ENCODE measurements at places on chromosomes 4 and X. TPM values are rescaled to one million over a fixed set of nuclear protein-coding genes. Genes with fewer than 3 reads are reported as not detected.

GRCh38 chr4:90357117-90357710 lies 230.0 kb downstream of the CCSER1 start:
- H3K36me3 ChIP-seq = no peaks in the 10 kb centered on the region
- no peak for DNase-seq
- H3K27me3 ChIP-seq = no peaks in the 10 kb centered on the region
- H3K27ac ChIP-seq = no peak overlapping the region
- H3K4me3 ChIP-seq = no peak overlapping the region

- H3K36me3 ChIP-seq = no peaks in the 10 kb centered on the region
- no peak for DNase-seq
- no peak overlapping the region for H3K27ac ChIP-seq
- H3K4me1 ChIP-seq = no peaks in the 10 kb centered on the region
- H3K27me3 ChIP-seq = no peaks in the 10 kb centered on the region
Measured at GRCh38 chr4:34731070-34731469, 1513.2 kb downstream of the ARAP2 start.

GRCh38 chrX:96615448-96615847 lies 69.2 kb upstream of the DIAPH2 start:
- H3K4me1 ChIP-seq = no peaks in the 10 kb centered on the region
- no peak overlapping the region for H3K4me3 ChIP-seq
- no peak overlapping the region for H3K27ac ChIP-seq

- H3K36me3 ChIP-seq = no peaks in the 10 kb centered on the region
- H3K4me1 ChIP-seq = no peaks in the 10 kb centered on the region
Measured at GRCh38 chr4:142572071-142572470, 274.0 kb downstream of the INPP4B start.

GRCh38 chrX:18174209-18174608 lies 46.5 kb downstream of the BEND2 start:
- H3K27ac ChIP-seq = no peak overlapping the region
- H3K36me3 ChIP-seq = no peaks in the 10 kb centered on the region

- no peaks in the 10 kb centered on the region for H3K27me3 ChIP-seq
- no peak overlapping the region for H3K27ac ChIP-seq
- H3K4me3 ChIP-seq = no peak overlapping the region
- DNase-seq = no peak
Measured at GRCh38 chr4:124386163-124386562, 326.4 kb downstream of the ANKRD50 start.

- no peak overlapping the region for H3K4me3 ChIP-seq
- H3K36me3 ChIP-seq = no peaks in the 10 kb centered on the region
- no peaks in the 10 kb centered on the region for H3K4me1 ChIP-seq
- no peak for DNase-seq
- H3K27ac ChIP-seq = no peak overlapping the region
Measured at GRCh38 chr4:72606751-72607150, 37.7 kb upstream of the ADAMTS3 start.

DNA sequence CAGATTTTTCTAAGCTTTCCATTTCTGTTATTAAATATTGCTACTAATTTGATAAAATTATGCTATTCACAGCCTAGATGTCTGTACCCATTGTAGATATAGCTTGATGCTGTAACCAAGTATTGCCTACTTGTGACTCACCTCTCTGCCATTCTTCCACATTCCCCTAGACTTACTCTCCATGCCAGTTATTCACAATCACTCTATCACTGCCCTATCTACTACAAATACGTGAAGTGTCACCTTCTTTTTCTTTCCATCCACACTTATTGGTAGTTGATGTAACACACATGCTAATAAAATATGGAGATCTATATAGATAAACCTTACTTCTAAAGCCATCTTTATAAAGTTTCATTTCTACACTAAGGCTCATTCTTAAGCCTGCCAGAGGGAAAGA lies 179.4 kb upstream of the PACRGL start:
- no peak for DNase-seq
- no peak overlapping the region for H3K4me3 ChIP-seq
- no peaks in the 10 kb centered on the region for H3K27me3 ChIP-seq
- H3K4me1 ChIP-seq = no peaks in the 10 kb centered on the region

- H3K27me3 ChIP-seq = no peaks in the 10 kb centered on the region
- H3K27ac ChIP-seq = no peak overlapping the region
- no peak for DNase-seq
Measured at GRCh38 chr4:57249083-57249482, 138.9 kb upstream of the IGFBP7 start.

GRCh38 chr4:98746530-98746929 lies 88.1 kb upstream of the TSPAN5 start:
- no peak overlapping the region for H3K27ac ChIP-seq
- H3K4me3 ChIP-seq = no peak overlapping the region
- H3K27me3 ChIP-seq = no peaks in the 10 kb centered on the region
- H3K4me1 ChIP-seq = no peaks in the 10 kb centered on the region

DNA sequence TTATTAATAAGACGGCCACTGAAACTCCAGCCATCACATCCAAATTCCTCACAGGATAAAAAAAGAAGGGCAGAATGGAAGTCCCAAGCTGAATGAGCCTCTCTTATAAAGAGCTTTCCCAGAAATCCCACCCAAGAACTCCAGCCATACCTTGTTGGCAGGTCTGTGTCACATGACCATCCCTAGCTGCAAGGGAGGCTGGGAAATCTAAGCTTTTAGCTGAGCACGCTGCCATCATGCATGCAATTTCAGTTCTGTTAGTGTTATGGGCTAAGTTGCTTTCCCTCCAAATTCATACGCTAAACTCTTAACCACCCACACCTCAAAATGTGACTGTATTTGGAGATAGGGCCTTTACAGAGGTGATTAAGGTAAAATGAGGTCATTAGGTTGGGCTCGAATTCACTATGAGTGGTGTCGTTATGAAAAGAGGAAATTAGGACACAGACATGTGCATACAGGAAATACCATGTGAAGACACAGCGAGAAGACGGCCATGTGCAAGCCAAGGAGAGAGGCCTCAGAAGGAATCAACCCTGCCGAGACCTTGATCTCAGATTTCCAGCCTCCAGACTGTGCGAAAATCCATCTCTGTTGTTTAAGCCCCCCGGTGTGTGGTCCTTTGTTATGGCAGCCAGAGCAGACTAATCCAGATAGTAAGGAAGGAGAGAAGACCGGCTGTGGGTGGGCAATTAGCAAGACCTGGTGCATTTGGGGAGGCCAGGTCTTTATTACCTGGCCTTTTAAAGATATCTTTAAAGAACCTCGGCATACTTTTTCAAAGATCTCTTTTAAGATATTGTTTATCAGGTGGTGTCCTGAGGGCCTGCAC lies 317.6 kb downstream of the BCOR start:
- H3K36me3 ChIP-seq = no peaks in the 10 kb centered on the region
- DNase-seq = no peak
- no peak overlapping the region for H3K27ac ChIP-seq
- H3K4me1 ChIP-seq = peaks cover 19% of the 10 kb centered on the region
- H3K27me3 ChIP-seq = no peaks in the 10 kb centered on the region

DNA sequence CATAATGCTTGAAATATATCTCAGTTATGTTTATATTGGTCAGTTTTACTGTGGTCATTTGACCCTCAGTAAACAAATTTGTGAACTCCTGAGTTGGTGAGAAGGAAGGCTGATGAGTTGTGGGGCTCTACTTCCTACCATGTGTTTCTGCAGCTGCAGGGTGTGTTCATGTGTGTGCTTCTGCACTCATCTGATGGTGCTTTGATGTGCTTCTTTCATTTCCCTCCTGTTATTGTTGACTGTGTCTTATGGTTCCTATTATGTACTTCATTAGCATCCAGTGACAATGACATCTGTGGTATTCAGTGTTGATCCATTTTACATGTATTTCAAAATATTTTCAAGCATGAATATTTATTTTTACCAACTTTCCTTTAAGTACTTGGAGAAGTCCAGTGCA lies 46.5 kb downstream of the XAGE2 start:
- H3K4me3 ChIP-seq = no peak overlapping the region
- H3K4me1 ChIP-seq = no peaks in the 10 kb centered on the region
- H3K36me3 ChIP-seq = no peaks in the 10 kb centered on the region
- DNase-seq = no peak
- no peak overlapping the region for H3K27ac ChIP-seq

- H3K27ac ChIP-seq = peak overlapping the region; percentile 36
- H3K4me1 ChIP-seq = peaks cover 43% of the 10 kb centered on the region
- H3K36me3 ChIP-seq = peaks cover 25% of the 10 kb centered on the region
- no peak overlapping the region for H3K4me3 ChIP-seq
- no peaks in the 10 kb centered on the region for H3K27me3 ChIP-seq
Measured at GRCh38 chrX:19629541-19629940, 114.2 kb upstream of the MAP3K15 start.

DNA sequence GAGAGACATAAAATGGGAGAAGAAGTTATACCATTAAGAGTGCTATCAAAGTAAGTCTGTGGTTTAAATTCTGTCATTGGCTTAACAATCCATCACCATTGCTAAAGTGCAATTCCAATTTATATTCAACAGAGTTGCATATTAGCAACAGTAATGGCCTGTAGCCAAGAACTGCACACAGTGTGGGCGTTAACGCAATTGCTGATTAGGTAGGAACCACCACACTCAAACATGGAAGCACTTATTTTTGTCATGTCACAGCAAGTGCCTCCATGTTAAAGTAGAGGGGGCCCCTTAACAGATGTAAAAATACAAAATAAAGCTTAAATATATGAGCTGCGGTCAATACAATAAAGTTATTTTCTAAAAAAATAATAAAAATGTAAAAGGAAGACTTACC lies 10.8 kb downstream of the LARP7 start:
- H3K4me3 ChIP-seq = no peak overlapping the region
- no peak overlapping the region for H3K27ac ChIP-seq
- H3K4me1 ChIP-seq = no peaks in the 10 kb centered on the region
- H3K27me3 ChIP-seq = no peaks in the 10 kb centered on the region

DNA sequence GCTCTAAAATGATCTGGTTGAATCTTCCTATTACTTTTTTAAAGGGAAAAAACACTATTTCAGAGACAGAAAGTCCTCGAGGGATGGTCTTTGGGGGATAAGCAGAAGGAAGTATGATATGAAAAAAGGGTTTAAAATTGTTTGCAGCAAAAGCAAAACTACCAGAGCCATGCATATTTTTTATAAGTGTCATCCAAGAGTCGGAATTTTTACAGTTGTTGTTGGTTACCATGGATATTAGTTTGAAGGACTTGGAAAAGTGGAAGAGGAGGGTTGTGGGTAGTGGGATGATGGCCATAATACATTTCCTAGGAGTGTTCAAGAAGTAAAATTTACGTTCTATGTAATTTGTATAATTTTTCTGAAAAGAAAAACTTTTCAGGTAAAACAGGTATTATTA lies 134.4 kb downstream of the PCDH7 start:
- H3K27me3 ChIP-seq = no peaks in the 10 kb centered on the region
- H3K4me1 ChIP-seq = no peaks in the 10 kb centered on the region
- H3K27ac ChIP-seq = no peak overlapping the region
- no peaks in the 10 kb centered on the region for H3K36me3 ChIP-seq
- no peak overlapping the region for H3K4me3 ChIP-seq
- DNase-seq = no peak

The PLP2 gene
- 207 TPM for total RNA-seq

The SPP1 gene
- total RNA-seq = not detected

The ENPP6 gene
- not detected for total RNA-seq

The SFRP2 gene
- 0.82 TPM for total RNA-seq

The KCNE5 gene
- not detected for total RNA-seq

The ITIH6 gene
- not detected for total RNA-seq

The PABPC5 gene
- not detected for total RNA-seq

The NAP1L3 gene
- 5.2 TPM for total RNA-seq

The TMPRSS11F gene
- total RNA-seq = not detected

The RGN gene
- not detected for total RNA-seq

The HS6ST2 gene
- total RNA-seq = not detected

Data from T-cell (primary cell).